ENCODE measurements at places on chromosomes 6 and 20.

- DNase-seq: no peak
Measured at GRCh38 chr6:80325742-80326141, 219.3 kb downstream of the BCKDHB start.

DNA sequence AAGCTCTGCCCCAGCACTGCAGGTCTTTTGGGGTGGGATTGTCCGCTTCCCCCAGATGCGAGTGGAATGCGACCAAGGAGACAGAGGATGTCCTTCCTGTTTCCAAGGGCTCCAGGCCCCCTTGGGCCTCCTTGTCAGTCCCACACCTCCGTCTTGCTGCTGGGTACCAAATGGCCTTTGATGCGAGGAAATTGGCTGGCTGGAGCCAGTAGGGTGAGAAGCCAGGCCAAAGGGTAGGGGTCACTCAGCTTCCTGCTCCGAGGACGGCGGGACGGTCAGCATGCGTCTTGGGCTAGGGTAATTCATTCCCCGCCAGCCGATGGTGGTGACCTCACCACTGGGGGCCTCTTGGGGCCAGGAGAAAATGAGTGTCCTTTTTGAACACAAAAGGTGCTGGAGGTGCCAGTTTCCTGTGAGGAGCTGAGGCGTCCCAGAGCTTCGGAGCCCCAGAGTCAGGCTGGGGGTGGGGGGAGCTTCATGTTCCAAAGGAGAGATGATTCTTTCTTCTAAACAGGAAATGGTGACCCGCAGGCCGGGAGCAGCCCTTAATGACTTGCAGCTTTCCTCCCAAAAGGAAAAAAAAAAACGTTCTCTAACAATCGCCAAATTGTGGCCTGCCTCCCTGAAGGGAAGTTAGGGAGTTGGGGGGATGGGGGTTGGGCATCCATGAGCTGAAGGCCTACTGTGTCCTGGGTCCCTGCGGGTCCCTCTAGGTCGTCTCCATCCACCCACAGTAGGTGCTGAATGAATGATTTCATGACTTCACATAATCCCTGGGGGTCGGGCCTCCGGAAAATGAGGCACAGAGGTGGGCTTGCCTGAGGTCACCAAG, 6.7 kb downstream of the SNAI1 start:
- no peak for DNase-seq

- no peak for DNase-seq
Measured at GRCh38 chr6:121849477-121849876, 414.0 kb downstream of the GJA1 start.

GRCh38 chr6:51778666-51779065, 308.7 kb downstream of the PKHD1 start:
- no peak for DNase-seq

DNA sequence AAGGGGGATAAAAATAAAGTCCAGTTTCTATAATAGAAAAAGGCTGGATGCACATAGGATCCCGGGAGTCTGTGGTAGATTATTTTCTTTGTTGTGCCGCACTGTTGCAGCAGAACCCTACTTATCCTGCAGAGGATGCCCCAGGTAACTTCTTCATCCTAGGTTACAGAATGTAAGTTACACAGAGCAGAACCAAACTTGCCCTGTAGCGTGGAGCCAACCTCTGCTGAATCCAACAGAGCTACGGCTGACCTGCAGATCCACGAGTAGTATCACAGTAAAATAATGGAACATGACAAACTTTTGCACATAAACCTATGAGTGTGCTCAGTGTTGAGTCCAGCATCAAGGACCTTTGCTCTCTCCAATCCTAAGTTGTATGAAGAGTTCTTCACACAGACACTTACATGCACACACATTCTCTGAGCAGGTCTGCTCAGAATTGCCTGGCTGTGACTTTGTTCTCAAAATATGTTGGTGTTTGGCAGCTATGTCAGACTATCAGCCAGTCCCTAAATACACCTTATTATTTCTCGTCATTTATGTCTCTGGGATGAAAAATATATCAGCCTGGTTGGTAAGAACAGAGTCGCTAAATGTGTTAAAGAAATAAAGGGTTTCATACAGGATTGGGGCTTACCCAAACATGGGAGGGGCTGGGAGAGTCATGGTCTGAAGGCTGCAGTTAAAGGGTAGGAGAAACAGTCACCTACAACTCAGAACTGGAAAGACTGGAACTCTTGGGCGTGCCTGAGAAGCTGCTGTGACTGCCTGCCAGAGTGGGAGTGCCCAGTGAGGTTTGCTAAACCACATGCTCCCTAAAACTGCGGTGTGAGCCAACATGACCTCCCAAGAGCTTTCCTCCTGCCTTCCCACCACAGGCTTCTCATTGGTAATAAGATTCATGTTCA, 165.1 kb upstream of the SLC24A3 start:
- peak; percentile 74 for DNase-seq

DNA sequence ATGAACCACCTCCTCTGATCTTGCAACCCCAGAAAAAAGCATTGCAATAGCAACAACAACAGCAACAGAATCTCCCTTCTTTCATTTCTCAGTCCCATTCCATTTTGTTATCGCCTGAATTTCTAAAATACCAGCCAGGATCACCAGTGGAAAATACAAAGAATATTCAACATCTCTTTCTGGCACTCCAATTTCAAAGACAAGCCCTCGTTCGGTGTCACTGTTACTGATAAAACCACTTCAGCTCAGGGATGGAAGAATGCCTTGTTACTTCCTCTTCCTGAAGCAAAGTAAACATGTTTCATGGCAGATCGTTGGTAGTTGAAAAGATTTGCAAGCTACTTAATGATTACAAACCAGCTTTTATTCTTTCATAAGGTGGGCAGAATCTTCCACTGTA, 94.0 kb upstream of the SPTLC3 start:
- DNase-seq: no peak

- DNase-seq: no peak
Measured at GRCh38 chr20:46212876-46213275, 94.8 kb downstream of the CD40 start.

DNA sequence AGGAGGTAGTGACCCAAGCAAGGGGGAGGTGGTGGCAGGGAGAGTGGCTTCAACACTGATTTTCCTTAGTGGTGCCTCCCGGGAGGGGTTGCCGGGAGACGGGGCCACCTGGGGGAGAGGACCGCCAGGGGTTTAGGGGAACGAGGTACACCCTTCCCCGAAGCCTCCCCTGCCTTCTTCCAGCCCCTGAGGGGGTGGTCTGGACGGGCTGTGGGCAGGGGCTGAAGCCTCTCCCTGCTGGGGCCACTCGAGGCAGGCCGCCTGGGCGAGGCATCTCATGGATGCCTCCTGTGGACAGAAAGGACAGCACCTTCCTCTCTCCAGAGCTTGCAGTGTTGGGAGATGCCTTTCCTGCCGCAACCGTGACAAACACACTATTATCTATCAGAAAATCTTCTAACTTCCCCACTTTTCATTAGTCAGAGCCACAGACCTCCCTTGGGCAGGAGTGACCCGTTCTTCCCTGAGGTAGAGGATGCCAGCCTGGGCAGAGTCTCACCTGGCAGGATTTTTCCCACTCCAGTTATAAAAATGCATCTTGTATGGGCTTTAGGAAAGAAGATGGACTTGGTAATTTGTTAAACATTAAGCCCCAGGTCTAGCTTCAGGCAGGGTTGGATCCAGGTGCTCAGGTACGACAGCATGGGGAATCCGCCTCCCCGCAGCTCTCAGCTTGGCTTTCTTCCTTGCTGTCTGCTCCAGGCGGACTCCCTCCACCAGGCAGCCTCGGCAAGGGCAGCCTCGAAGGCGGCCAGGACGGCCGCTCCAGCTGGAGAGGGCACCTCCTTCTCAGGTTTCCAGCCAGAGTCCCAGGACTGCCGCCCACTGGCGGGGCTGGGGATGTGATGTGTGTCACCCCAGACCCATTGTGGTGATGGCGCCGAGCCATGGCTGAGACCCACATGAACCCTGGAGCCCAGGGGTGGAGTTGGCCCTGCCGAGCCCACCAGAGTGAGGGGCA, 11.0 kb downstream of the HRH3 start:
- DNase-seq: no peak

DNA sequence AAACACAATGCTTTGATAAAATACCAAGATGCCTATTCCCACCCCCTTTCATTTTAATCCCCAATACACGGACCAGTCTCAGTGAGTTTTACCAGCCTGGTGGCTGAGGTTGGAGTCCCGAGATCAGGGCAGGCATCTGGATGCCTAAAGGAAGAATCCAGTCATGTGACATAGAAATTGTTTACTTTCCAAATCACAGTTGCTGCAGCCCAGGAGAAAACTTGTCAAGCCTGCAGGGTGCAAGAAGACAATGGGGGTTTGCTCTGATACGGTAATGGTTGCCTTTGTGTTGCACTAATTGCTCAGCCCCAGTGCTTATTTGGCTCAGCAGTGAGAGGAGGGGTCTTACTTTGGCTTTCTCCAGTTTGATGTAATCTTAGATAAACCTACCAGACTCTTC, 308.5 kb upstream of the POU3F2 start:
- DNase-seq: no peak

DNA sequence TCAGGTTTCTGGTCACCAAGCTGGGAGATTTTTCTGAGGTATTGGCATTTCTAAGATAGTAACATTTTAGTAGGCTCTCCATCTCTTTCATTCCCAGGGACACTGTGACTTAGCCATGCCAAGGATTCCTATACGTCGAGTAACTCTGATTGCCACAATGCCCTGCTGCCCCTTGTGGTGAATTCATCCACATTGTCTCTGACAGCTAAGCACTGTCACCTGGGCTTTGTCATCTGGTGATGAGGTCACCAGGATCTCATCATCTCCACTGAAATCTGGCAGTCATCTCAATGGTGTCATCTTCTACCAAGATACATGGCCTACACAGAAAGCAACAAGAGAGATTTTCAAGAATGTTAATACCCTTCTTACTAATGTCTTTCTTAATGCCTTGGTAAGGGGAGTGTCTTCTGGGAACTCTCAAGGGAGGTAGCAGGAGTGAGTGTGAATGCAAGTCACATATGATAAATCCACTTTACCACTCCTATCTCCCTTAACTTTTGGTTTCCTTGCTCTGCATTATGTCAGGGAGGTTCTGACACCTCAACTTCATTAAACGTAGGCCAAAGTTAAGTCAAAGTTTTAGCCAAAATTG, 246.7 kb downstream of the CD109 start:
- DNase-seq: no peak

- DNase-seq: no peak
Measured at GRCh38 chr6:168417679-168418557, 23.1 kb upstream of the SMOC2 start.

DNA sequence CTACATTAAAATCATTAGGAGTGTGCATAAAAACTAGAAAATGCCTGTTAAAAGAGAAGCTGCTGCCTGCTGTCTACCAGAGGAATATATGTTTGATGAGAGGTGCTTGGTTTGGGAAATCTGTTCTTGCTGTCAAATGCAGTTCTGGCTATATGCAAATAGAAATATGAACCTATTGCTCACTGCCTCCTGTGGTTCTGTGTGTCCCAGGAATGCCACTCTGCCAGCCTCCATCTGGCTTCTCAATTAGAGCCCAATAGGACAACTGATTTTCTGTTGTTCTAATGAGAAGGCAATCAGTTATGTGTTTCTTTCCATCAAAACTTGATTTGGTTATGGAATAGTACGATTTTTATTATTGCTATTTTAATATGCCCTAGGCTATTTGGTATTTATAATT, 759.7 kb downstream of the HDGFL1 start:
- DNase-seq: no peak

DNA sequence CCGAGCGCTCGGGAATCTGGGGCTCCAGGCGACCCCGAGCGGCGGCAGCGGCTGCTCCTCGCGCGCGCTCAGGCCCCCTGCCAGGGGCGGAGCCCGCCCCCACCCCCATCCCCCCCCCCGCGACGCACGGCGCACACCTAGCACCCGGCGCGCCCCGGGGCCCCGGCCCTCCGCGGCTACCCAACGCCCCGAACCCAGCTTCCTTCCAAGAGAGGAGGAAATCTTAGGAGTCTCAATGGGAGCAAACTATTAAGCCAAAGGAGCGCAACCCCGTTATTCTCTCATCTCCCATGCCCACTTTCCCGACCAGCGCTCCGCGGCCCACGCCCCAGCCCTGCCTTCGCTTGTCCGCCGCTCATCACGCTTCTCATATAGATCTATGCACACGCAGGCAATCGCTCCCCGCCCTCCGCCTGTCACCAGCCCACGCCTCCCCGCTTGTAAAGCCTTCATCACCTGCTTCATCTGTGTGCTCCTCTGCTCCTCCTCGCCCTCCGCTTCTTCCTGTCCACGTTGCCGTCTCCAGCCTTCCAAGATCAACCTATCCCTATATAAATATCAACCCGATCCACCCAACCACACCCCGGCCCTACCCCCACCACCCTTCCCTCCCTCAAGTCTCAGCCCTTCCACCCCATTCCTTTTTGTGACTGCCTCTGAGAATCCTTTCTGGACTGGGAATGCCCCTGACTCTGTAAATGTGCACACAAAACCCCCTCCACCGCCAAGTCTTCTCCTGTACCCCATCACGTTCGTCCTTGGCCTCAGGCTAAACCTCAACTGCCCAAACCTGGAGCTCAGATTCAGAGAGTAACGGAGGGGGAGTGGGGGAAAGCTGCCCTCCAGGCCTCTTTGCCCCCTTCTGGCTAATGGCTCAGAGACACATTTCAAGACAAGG, at the start of gene DLK2:
Gene DLK2 (minus strand): TSS at position 18 of the 898 bp plus-strand sequence. CDS start 723 bp downstream, outside the sequence.
- peak; percentile 40 for DNase-seq

DNA sequence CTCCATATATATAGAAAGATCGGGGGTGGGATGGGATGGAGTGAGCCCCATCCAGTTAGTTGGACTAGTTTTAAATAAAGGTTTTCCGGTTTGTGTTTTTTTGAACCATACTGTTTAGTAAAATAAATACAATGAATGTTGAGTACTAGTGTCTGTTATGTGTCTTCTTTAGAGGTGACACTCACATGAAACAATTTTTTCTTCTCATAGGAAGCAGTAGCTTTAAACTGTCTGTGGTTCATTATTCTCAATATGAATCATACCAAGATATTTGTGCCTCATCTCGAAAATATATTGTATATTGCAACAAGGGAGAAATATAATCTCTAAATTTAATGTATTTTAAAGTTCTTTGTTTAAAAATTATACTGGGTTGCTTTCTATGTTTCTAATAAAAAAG, 33.4 kb downstream of the HSF2 start:
- no peak for DNase-seq

DNA sequence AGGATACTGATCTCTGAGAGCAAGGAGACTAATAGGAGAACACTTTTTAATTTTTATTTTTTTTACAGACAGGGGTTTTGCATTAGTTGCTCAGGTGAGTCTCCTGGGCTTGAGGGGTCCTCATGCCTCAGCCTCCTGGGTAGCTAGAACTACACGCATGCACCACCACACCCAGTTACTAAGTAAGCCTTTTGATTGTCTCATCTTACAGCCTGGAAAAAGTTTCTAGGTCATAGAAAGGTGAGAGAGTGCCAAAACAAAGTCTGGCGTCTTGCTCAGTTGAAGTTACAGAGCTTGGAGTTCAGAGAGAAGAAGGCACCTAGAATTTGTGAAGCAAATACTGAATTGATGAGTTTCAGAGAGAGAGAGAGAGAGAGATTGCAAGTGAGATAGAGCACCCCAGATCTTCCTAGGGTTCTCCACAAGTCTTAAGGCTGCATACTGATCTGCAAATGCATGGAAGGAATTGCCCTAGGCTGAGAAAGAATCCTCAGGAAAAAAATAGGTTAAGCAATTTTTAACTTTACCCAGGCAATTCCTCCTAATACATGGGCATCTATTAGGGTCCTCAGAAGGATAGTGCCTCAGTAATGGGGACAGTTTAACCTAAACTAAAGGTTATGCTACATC, 37.6 kb upstream of the PHIP start:
- no peak for DNase-seq

- no peak for DNase-seq
Measured at GRCh38 chr20:22796469-22797077, 212.2 kb upstream of the FOXA2 start.
